Retina (tissue), 1 donor: ENCODE measurements at places on chromosomes 7 and 10.

DNA sequence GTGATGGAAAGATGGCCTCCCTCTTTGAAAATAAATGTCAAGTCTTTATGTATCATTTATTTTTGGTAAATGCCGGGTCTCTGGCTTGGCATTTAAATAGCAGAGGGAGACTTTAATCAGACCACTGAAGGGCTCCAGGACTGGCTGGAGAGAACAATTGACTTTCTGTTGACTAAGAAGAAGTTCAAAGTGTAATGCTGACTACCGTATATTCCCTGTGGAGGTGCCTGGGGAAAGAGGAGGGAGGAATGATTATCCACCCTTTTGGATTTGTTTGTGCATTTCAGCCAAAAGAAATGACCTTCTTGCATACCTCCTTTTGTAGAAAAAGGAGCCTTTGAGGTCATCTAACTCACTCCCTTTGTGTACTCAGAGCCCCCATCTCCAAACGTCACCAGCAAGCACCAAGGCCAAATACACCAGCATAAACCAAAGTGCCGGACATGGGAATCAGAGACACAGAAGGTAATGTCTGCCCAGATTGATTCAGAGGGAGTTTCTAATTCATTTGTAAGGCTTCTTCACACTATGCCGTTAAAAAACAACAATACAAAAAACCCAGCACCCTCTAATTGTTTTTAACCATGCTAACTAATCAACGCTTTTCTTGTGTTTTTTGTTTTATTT is 75.2 kb downstream of the PRLHR start:
- no peak for DNase-seq

- DNase-seq: no peak
These were observed 58.6 kb upstream of the OPALIN start for GRCh38 chr10:96417441-96417840.

DNA sequence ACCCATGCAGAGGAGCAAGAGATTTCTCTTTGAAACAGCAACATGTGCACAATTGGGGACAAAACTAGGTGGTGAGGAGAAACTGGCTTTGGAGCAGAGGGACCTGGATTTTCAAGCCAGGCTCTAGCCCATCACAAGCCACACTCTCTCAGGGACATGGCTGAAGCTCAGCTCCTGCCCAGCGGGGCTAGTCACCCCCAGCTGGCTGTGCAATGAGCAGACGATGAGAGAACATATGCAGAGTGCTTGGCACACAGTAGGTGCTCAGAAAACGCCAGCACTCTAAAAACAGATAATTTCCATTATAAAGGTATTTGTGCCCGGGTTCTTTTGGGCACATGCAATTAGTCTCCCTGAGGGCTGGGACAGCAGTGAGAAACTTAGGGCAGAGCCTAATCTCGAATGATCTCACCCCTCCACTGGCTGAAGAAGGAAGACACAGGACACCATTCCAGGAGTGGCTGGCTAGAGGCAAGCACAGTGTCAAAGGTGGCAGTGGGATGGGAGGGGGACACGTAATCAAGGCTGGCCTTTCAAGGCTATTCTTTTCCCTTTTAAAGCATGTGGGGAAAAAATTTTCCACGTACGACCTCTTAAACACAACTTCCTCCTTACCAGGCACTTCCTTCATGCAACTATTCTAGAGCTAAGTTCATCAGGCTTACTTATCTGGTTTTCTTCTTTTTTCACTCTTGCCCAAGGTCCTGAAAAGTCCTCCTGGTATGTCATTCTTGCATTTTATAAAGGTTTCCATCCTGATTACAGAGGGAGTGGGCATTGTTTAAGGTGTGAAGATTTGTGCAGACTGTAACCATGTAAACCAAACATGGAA is 15.1 kb downstream of the FAM53B start:
- no peak for DNase-seq

GRCh38 chr10:6044060-6044459 is 18.1 kb downstream of the IL2RA start:
- DNase-seq: no peak

GRCh38 chr7:148587076-148587475 is 3.5 kb upstream of the C7orf33 start:
- no peak for DNase-seq
